ENCODE measurements at places on chromosomes 11 and 22. TPM values are rescaled to one million over a fixed set of nuclear protein-coding genes. Genes with fewer than 3 reads are reported as not detected.

DNA sequence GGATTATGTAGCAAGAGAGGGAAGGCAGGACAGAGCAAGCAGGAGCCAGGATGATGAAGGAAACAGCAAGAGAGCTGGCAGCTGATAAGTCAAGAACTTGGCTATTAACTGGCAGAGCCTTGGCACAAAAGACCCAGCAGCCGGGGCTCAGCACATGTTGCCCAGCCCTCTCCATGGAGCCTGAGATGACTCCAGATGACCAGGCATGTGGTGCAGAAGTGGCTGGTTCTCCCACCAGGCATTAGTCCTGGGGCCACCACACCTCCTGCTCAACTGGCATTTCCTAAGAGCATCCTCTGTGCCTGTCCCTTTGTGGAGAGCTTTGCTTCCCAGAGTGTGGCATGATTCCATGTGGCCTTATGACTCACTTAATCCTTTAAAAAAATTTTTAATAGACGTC lies 522.6 kb downstream of the MN1 start:
- DNase-seq: no peak

DNA sequence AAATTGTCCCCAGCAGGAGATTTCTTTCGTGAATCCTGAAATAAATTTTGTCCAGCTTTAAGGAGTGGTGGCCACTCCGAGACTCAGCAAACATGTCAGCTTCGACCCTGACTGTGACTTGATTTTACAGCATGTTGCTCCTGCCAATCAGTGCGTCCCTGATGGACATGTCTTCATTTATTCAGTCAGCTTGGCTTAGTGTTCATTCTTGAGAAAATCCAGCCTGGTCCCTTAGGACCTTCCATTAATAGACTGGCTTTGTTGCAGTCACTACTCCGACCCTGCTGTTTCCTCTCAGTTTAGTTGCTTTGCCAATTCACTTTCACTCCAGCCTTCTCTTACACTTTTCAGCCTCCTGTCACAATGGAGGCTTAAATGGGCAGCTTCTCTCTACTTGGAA lies 30.5 kb downstream of the TMPRSS5 start:
- DNase-seq: no peak

DNA sequence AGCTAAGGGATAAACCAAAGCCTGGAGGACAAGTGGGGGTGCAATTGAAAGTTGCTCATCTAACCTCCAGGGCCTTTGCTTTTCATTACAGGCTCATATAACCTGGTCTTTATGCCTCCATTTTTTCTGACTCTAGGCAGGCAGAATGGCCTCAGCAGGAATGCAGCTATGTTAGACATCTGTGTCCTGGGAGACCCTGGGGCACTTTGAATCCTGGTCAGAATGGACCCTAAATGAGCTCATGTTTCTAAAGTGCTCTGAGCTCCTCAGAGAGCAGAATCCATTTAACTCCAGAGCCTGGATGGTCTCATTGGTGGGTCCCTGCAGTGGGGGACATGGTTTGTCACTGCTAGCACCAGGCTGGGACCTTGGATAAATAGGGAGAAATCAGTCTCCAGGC lies 177.3 kb downstream of the KIRREL3 start:
- DNase-seq: no peak

DNA sequence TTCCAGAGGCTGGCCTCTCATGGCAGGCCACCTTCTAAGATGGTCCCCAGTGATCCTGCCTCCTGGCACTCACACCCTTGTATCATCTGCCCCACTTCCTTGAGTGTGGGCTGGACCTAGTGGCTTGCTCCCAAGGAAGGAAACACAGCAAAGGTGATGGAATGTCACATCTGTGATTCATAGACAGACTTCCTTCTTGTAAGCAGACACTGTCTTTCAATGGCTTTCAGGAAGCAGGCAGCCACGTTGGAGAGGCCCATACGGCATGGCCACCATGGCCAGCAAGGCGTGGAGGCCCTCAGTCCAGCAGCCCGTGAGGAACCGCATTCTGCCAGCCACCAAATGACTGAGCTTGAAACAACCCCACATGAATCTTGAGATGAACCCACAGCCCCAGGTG lies 11.3 kb downstream of the LMO1 start:
- DNase-seq: no peak

- no peak for DNase-seq
Measured at GRCh38 chr22:37848587-37849088, 581 bp upstream of the EIF3L start.

GRCh38 chr11:76807206-76807875 lies 24.2 kb downstream of the TSKU start:
- peak; percentile 78 for DNase-seq

The GLYAT gene
- not detected for polyA plus RNA-seq

The RAB36 gene
- 1.9 TPM for polyA plus RNA-seq
